Stimulated activated CD8-positive, alpha-beta memory T cell treated with anti-CD3 and anti-CD28 coated beads, Interleukin-15, amount 100 ng/mL, for 1 hour (primary cell): ENCODE measurements at places on chromosomes 4 and X.

DNA sequence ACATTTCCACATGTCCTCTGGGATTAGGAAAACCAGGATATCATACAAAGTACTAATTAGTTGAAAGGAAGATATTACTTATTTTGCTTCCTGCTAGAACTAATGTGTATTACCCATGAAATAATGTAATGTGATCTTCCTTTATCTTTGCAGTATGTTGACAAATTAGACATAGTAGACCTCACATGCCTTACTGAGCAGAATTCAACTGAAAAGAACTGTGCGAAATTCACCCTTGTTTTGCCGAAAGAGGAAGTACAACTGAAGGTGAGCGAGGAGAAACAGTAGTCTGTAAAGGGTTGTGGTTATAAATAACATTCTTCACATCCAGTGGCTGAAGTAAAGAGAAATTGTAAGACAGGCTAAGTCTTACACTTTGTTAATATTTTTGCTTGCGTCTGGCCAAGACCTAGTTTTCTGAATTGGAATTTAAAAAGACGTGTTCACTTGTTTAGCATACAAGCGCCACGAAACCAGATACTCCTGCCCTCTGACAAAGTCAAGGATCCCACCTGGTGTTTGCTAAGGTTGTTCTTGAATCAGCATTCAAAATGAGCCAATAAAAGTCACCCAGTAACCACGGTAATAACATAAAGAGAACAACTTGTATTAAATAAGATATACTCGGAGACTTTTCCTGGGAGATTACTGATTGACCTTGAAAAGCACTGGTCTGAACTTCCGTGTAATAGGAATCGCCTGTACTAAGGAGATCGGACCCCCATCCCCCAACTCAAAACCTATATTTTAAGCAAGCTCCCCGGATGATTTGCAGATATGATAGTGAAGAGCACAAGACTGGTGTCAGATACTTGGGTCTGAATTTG, 16.9 kb downstream of the STAP1 start:
- no peak for DNase-seq

DNA sequence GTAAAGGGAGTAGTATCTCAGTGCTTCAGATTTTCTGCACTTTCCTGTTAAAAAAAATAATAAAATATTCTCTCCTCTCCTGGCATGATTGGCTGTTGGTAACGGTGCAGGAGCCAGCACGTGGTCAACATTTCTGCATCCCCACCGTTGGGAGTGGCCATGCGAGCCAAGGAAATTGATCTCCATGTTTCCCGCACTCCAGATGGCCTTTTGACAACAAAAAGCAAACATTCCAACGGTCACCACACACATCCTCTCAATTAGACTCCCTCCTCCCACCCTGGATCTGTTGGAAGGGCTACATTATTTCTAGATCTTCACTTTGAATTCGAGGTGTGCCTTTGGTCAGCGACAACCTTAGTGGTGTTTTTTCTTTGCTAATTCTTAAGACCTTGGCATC, 45.0 kb downstream of the STK32B start:
- no peak for DNase-seq

- DNase-seq = no peak
Measured at GRCh38 chr4:16161851-16162408, 64.3 kb downstream of the TAPT1 start.

DNA sequence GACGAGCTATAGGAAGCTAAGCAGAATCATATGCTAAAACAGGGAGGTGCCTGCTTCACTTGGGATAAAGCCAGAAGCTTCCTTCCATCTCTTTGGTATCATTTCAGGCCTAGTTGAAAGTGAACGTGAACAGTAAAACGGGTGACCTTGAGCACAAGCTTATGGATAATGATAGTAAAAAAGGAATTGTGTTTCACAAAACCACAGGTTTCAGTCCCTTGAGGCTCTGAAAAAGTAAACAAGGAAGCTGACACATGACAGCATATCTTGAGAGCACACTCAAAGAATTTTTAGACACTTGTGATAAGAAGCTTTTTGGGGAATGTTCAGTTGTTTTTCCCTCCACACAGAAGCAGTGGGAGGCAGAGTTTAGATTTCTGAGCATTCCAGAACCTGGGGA, 286.1 kb downstream of the DCHS2 start:
- DNase-seq = no peak
